ENCODE measurements at places on chromosomes 5 and 9.

- DNase-seq: no peak
These were observed 7.0 kb downstream of the IRX2 start for GRCh38 chr5:2744485-2744884.

GRCh38 chr9:84669013-84669287, 579 bp upstream of the NTRK2 start:
- no peak for DNase-seq

DNA sequence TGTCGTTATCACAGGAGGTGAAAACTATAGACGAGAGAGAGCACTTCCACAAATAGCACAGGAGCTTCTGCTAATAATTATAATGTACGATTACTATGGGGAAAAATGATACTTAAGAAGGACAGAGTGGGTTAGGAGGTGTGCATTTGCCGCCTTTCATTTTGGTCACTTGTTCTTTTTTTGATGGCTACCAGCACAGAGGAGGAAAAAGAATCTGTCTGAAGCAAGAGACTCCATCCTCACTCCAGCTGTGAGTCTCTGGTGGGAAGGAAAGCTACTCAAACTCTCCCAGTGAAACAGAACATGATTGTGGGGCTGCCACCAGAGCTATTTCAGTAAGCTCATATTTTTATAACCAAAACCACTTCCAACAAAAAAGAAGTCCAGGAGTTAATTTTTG, 270.4 kb upstream of the TMEM161B start:
- no peak for DNase-seq

GRCh38 chr5:8522646-8523045, 653.7 kb downstream of the MTRR start:
- no peak for DNase-seq

DNA sequence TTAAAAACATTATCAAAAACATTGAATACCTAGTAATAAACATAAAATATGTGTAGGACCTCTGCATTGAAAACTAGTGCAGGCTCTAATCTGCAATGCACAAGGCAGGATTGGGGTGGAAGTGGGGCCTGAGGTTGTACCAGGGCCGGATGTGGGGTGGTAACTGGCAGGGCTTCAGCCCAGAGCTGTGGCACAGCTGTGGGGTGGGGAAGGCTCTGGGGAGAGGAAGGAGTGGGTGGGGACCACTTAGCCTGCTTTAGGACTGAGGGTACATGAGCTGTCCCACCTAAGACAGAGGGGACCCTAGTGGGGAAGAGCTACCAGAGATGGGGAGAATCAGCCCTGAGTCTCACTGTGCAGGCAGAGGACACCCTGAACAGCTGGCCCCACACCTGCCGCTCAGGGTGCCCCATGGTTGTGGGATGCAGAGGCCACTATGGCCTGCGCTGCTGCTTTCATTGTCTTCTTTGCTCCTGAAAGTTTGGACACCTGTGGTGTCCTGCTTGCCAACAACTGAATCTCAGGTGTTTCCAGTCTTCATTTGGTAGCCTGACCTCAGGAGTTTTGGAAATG, 311.4 kb downstream of the TLE4 start:
- no peak for DNase-seq

DNA sequence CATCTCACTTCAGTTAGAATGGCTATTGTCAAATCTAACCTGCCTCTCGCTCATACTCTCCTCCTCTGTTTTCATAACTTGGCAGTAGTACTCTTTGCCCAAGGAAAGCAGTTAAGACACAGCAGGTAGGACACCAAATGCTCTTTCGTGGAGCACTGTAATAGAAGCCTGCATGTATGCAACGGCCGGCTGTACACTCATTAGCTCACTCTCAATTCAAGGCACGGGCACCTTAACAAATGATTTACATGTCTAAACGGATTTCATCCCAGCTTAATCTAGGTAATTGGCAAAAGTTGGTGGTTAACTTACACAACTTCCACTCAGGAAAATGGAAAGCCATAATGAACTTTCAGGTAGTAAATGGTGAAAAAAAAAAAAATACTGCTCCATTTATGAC, 14.9 kb downstream of the DEPDC1B start:
- DNase-seq: no peak

- no peak for DNase-seq
These were observed 104.0 kb downstream of the PLCXD3 start for GRCh38 chr5:41406424-41406823.

GRCh38 chr9:129619787-129620668, 873 bp downstream of the C9orf50 start:
- DNase-seq: peak; percentile 70

DNA sequence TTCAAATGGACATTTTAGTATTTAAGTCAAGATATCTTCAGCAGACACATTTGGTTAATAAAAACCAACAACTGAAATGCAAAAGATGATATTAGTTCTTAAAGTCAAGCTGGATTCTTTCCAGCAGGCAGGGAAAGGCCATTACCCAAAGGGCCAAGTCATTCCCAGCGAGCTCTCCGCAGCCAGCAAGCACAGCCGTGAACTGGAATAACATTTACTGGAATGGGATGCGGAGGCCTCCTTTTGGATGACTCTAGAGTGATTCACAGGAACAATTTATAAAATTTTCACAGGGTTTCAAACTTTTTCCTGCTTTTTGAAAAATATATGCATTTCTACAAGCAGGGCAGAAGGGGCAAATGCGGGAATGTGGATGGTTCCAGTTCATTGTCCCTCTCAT, 76.6 kb upstream of the DAB2 start:
- DNase-seq: peak; percentile 74

DNA sequence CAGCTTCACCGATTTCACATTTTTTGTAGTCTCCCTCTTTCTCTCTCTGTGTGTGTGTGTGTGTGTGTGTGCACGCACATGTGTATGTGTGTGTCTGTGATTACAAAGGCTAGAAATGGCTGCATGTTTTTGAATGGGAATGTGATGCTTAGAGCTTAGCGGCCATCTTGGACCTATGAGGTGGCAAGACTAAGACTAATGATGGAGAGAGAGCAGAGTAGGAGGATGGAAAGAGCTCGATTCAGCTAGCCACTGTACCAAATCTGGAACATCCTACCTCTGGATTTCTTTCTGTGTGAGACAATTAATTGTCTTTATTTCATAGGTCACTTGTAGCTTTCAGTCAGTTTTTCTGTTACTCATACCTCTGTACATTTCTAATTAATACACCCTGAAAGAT, 205.1 kb downstream of the PCSK1 start:
- DNase-seq: no peak

DNA sequence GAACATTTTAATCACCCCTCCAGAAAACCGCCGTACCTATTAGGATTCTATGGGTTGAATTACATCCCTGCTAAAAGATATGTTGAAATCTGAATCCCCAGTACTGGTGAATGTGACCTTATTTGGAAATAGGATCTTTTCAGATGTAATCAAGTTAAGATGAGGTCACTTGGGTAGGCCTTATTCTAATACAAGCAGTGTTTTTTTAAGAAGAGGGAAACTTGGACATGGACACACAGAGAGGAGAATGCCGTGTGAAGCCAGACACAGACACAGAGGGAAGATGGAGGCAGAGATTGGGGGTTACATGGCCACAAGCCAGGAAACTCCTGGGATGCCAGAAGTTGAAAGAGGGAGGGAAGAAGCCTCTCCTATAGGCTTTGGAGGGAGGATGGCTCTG, 183.5 kb downstream of the GNA14 start:
- DNase-seq: no peak

DNA sequence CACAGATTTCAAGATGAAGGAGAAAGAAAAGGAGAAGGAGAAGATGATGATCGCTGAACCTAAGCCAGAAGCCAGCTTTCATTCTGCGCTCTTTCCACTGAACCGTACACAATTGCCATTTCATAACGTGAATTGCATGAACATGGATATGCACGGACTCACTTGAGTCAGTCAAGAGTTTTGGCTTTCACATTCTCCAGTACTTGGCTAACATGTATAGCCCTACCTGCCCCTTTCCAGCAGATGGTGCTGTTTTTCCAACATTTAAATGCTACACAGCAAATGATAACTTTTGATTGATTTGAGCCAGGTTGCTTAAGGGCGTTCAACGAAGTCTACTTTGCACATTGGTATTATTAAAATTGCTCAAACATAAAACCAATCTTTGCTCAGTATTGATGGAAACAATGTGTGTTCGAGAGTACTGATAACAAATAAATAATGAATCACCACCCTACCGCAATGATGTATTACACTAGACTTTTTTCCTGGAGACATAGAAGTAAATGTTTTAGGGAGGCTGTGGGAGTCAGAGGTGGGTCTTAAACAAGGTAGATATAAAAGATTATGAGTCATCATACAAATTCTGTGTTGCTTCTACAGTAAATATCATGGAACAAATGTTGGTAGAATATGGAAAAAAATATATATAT, 196.4 kb downstream of the TRPM3 start:
- peak; percentile 95 for DNase-seq

DNA sequence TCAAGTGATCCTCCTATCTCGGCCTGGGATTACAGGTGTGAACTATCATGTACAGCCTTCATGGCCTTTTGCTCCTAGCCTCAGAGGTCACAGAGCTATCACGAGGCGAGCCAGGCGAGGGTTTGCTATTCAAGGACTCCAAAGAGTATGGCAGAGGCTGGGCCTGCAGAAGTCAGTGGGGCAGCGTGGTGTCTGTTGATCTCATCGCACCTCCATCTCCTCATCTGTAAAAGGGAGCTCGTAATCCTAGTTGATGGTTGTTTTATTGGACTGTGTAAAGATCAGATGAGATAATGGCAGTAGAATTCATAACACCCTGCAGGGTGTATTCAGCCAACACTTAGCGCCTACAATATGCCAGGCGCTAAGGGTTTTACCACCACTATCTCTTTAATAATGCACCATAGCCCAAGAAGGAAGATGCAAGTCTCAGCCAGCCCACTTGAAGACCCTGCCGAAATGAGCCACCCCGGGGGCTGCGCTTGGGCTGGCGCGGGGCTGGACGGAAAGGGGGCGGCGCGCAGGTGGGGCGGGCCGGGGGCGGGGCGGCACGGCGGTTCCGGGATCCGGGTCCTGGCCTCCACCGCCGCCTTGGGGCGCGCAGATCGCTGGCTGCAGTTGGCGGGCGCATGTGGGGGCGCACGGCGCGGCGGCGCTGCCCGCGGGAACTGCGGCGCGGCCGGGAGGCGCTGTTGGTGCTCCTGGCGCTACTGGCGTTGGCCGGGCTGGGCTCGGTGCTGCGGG, at the start of gene GALNT12:
GALNT12 (plus strand) TSS at position 601 of the 744 bp plus-strand sequence; CDS start at position 630, 29 bp downstream.
- DNase-seq: peak; percentile 45

GRCh38 chr5:172919525-172920446, 39.4 kb upstream of the RPL26L1 start:
- no peak for DNase-seq

DNA sequence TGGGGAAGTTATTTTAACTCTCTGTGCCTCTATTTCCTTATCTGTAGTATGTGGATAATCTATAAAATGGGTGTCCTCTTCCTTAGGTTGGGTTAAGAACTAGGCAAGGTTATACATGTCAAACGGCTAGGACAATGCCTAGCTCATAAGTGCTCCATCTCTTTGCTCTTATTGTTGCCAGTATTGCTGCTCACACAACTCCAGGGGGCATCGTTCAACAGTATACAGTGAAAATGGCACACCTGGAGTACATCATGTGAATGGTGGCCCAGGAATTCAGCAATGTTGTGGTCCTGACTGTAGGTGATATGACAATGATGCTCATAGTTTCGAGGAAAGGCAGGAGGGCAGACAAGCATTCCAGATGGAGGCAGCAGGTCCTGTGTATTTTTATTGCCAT, 30.1 kb downstream of the SLIT3 start:
- DNase-seq: no peak

GRCh38 chr9:121362813-121363621, 7.0 kb downstream of the STOM start:
- peak; percentile 79 for DNase-seq

- DNase-seq: no peak
These were observed 40.4 kb upstream of the CTNNA1 start for GRCh38 chr5:138712791-138713190.

DNA sequence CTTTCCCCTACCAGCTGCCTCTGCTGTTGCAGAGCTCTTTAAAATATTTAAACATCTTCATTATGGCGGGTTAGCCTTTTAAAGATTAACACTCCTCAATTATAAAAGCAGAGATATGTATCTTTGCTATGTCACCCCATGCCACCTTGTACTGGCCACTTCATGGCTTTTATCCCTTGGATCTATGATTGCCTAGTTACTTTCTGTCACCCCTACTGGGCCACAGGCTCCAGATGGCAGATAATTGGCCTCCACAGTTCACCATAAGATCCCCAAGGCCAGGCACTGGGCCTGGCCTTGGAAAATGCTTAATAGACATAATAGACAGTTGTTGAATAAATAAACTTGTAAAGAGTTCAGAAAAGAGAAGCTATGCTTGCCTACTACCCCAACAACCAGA, 142.0 kb upstream of the SHB start:
- no peak for DNase-seq

- DNase-seq: no peak
These were observed 587.2 kb upstream of the SEMA6A start for GRCh38 chr5:117161718-117162335.

DNA sequence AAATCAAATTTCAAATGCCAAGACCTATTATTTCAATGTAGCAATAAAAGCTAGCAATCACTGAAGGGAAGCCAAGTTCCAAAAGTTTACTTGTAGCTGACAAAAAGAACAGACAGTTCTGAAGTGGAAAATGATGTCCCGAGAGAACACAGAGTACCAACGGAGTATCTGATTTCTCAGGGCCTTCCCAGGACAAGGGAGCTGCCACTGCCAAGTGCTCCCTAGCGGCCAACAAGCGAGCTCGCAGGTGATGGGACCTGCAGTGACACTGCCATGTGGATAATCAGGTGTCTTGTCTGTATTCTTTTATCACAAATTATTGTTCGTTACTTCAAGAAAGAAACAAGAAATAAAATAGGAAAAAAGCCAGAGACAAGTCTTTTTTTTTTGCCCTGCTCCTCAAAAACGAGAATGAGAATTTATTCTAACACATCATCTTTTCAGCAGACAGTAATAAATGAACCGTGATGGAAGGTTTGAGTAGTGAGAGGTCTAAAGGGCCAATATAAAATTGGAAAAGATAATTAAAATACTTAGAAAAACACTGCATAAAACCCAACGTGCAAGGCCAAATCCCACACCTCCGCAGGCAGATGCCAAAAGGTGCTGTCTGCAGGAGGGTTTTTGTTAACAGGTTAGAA, 159.4 kb downstream of the MYO10 start:
- no peak for DNase-seq

DNA sequence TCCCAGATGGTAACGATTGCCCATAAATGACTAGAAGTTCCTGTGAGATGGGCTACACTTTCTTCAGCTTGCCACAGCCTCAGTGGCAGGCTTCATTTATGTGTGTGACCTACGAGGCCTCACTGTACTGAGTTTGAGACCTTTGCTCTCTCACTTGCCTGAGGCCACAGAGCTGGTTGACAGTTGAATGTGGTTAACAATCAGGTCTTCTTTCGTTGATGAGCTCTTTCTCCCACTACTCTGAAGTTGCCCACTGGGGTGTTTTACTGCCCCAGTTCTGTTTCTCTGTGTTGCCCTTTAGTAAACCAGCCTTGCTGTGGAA, 70.5 kb downstream of the CYFIP2 start:
- no peak for DNase-seq

- DNase-seq: no peak
These were observed 4.9 kb downstream of the FRMD3 start for GRCh38 chr9:83533296-83533695.

GRCh38 chr5:62315376-62316175, 9.6 kb downstream of the KIF2A start:
- DNase-seq: peak; percentile 30

GRCh38 chr5:78696637-78697036, 48.1 kb upstream of the LHFPL2 start:
- DNase-seq: no peak

- peak; percentile 61 for DNase-seq
These were observed 144.2 kb upstream of the RAI14 start for GRCh38 chr5:34511915-34512314.

GRCh38 chr5:92678640-92679039, 902.4 kb downstream of the NR2F1-AS1 start:
- no peak for DNase-seq

GRCh38 chr5:100746730-100747129, 156.4 kb downstream of the ST8SIA4 start:
- DNase-seq: no peak

Data from adipocyte (in vitro differentiated cells).